ENCODE measurements at places on chromosomes 7 and 10.
A peak's percentile ranks its signal among the peaks of the same experiment; 100 is the strongest.

- peak; percentile 40 for DNase-seq
Measured at GRCh38 chr10:30028006-30028737, 31.2 kb downstream of the JCAD start.

DNA sequence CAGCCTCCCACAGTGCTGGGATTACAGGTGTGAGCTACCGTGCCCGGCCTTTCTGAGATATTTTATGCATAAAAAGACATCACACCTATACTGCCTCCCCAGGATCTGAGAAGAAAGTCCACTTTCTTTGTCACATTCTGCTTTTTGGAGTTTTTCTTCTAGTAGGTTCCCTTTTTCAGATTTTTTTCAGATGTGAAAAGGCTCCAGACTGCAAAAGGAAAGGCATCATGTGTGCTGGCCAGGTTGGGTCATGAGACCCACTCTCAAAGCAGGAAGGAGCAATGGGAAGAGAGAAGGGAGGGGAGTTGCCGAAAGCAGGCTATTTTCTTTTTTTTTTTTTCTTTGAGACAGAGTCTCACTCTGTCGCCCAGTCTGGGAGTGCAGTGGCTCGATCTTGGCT lies 10.8 kb downstream of the BLVRA start:
- no peak for DNase-seq

GRCh38 chr7:128714701-128715495 lies 24.3 kb upstream of the CALU start:
- no peak for DNase-seq

GRCh38 chr10:28284126-28284525 lies 18.7 kb downstream of the MPP7 start:
- no peak for DNase-seq

DNA sequence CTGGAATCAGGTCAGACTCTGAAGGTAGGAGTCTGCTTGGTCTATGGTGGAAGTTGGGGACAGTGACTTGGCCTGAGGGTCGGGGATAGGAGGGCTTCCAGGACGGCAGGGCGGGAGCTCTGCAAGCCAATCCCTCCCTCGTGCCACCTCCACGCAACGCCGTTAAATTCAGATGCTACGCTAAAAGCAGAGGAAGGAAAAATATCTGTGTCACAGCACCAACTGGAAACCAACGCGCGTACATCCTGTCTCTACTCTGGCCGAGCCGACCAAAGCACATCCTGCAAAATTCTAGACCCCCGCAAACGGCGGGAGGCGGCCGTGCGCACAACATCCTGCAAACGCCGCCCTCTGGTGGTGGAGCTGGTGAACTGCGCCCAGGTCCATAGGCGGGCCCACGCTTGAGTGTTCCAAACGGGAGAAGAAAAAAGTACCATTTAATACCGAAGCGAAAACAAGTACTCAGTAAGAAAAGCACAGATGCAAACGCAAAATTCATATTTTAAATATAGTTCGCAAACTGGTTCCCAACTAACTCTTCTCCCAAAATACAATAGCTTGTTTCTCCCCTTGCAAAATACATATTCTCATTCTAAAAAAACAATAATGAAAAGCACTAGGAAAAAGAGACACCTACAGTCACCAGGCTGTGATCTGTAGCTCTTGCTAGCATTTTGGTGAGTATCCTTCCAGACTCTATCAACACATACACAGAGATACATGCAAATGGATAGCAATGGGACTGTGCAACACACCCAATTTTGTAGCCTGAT lies 45.7 kb upstream of the HSPA12A start:
- peak; percentile 77 for DNase-seq

DNA sequence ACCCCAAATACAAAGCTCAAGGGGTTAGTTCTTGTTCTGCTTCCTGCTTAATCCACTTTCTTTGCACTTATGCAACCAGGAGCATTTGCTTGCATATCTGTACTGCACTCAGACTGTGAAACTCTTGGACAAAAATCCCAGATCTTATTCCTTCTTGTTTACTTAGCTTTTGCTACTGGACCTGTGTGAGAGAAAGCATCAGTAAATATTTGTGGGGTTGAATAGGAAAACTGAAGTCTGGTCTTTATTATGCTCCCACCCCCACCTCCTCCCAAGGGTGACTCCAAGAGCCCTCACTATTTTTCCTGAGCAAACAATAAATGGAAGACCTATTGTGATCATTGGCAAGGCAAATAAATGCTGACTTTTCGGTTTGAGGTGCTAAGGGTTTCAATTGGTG lies 57.1 kb upstream of the VSTM2A start:
- no peak for DNase-seq

- DNase-seq, result no peak
Measured at GRCh38 chr10:128281343-128281742, 155.1 kb upstream of the MKI67 start.

DNA sequence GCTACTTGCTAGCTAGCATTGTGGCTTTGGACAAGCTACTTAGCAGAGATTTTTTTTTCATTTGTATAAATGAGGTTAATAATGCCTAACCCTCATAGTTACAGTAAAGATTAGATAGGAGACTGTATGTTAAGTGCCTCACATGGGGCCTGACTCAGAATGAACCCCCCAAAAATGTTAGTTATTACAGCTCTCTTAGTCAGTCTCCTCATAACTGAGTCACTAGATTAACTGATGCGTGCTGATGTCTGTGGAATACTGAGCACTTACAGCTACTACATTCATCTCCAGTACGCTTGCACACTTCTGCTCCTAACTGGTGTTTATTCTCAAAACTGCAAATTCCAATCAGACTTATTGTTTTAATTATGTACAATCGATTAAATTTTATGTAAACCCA lies 315.3 kb downstream of the SNX13 start:
- DNase-seq, result no peak

DNA sequence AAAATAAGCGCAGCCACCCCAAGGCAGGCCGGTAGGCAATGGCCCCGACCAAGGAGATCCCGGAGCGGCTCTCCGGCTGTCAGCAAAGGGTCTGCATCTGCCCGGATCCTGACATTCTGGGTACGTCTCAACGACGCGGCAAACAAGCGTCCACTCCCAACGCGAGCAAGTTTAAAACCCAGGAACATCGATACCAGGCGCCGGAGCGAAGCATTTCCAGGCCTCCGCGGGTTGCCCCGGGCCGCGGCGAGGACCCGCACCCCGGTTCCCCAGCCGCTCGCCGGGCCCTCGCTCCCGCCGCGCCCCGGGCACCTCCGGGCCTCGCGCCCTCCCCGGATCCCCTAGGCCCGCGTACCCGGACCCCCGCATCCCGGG lies 453 bp downstream of the URGCP start:
- DNase-seq, result peak; percentile 53

- no peak for DNase-seq
Measured at GRCh38 chr10:11750420-11750819, 8.2 kb downstream of the ECHDC3 start.

GRCh38 chr7:135886345-135887132 lies 90.6 kb downstream of the MTPN start:
- DNase-seq, result no peak

GRCh38 chr7:90817846-90818245 lies 221.7 kb downstream of the CDK14 start:
- DNase-seq, result no peak

DNA sequence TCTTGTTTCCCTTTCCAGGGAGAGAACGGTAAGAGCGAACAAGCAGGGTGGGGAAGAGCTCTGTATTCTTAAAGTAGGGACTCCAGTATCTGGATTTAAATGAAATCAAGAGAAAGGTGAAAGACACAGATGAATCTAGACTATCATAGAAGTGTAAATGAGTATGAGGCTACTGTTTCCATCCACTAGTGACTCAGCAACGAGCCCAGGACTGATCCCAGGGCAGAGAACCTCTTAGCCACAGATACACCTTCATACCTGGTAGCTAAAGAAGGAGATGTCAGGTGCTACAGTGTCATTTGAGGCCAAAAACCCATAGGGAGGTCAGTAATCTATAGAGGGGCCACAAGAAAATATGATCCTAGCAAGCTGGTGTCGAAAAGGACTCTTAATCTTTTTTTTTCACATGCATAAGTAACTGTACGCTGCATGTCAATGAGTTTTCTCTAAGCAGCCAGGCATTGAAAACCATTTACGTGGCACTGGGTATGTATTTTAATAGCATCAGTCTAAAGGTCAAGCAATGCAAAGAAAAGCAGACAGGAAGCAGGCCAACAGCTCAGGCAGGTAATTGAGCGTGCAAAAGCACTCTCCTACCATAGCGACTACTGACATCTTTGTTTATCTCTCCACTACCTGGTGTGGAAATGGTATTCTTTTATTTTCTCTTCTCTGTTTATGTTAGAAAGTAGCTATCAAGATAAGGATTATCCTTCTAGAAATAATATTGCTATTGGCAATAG lies 91.5 kb upstream of the EGR2 start:
- DNase-seq, result no peak

DNA sequence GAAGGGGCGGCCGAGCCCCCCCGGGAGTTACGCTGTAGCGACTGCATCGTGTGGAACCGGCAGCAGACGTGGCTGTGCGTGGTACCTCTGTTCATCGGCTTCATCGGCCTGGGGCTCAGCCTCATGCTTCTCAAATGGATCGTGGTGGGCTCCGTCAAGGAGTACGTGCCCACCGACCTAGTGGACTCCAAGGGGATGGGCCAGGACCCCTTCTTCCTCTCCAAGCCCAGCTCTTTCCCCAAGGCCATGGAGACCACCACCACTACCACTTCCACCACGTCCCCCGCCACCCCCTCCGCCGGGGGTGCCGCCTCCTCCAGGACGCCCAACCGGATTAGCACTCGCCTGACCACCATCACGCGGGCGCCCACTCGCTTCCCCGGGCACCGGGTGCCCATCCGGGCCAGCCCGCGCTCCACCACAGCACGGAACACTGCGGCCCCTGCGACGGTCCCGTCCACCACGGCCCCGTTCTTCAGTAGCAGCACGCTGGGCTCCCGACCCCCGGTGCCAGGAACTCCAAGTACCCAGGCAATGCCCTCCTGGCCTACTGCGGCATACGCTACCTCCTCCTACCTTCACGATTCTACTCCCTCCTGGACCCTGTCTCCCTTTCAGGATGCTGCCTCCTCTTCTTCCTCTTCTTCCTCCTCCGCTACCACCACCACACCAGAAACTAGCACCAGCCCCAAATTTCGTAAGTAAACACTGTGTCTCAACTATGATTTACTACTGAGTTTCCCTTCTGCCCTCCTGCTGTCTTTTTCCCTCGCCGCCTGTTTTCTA lies 666 bp downstream of the NRG3 start:
- DNase-seq, result no peak

- DNase-seq, result no peak
Measured at GRCh38 chr10:8594176-8594575, 539.7 kb downstream of the GATA3 start.

DNA sequence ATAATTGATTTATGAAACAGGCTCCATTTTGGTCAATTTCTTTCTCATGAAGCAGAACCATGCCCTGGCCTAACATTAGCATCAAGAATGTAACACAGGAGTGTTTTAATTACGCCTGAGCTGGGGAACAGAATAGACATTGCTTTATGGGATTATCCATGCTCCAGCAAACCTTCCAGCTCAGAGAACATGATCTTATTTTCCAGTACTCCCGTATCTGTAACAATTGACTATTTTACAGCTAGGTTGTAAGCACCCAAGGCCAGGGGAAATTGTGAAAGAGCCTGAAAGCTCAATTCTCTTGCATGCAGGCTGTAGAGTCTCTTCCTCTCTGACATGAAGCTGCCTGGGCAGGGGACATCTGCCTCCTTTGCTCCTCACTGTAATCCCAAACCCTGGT lies 30.8 kb upstream of the CRYGN start:
- DNase-seq, result no peak

GRCh38 chr7:96120445-96121225 lies 201.3 kb downstream of the SLC25A13 start:
- no peak for DNase-seq

- no peak for DNase-seq
Measured at GRCh38 chr7:158559356-158559755, 28.3 kb downstream of the PTPRN2 start.

GRCh38 chr7:8143151-8143874 lies 118.7 kb downstream of the ICA1 start:
- peak; percentile 41 for DNase-seq

DNA sequence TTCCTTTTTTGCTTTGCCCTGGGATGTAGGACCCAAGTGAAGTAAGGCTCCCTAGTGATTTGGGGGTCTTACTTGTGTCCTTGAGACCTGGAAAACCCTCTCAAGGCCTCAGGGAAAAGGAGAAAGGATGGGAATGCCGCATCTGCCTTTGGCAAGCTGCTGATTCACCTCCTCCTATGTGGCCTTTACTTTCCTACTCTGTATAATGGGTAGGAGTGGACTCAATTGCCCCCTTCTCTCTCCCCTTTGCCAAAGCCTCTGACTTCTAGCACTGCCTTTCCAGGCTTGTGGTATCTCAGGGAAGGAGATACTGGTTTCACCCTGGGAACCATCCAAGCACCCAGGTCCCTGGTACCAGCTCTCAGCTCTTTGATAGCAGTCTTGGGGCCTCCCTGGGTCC lies 35.4 kb downstream of the UNC5B start:
- no peak for DNase-seq

GRCh38 chr10:71782221-71782916 lies 9.0 kb upstream of the VSIR start:
- DNase-seq, result no peak

DNA sequence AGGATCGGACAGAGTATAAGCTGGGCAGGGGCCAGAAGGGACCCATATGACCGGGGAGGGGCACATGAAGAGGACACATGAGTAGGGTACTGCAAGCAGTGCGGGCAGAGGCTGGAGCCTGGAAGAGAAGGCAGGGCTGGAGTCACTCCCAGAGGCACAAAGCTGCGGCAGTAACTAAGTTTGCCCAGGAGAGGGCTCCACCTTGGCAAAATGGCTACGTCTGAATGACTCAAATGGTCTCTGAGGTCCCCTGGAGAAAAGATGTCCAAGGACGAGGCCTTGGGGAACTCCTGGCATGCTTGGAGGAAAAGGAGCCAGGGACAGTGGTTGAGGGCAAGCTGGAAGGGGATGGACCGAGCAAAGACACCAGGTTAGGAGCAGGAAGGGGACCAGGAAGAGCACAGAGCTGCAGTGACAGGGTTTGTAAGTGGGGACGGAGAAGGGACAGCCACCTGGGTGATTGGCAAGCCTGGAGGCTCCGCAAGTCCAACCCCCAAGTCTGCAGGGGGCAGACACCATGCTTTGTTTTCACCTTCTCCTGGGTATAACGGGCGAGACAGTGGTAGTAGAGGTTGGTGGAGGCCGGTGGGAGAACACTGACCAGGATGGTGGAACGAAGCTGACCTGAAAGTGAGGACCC lies 43.1 kb upstream of the LBX1 start:
- peak; percentile 65 for DNase-seq

GRCh38 chr10:66836057-66836456 lies 89.8 kb upstream of the LRRTM3 start:
- DNase-seq, result no peak

- DNase-seq, result no peak
Measured at GRCh38 chr10:99758211-99758891, 24.1 kb upstream of the ABCC2 start.

DNA sequence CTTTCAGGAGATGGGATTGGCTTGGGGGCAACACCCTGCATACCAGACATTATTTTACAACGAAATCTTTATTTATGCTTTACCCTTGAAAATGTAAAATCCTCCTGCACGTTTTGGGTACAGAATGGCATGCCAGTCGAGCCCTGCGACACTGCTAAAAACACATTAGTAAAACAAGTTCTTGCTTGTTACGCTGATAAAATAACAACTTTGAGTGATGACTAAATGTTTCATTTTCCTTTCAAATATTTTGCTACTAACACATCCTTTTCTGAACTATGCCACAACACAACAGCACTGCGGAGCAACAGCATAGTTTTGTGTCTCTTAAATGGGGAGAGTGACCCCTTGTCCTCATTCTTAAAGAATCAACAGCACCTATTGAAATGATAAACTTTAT lies 76.0 kb upstream of the SEMA3D start:
- no peak for DNase-seq
